ENCODE measurements at places on chromosomes 16 and 17.

GRCh38 chr16:80122115-80122514, 418.7 kb upstream of the DYNLRB2 start:
- no peak for DNase-seq

- no peak for DNase-seq
Observed at GRCh38 chr17:67227488-67227887, 17.5 kb downstream of the HELZ start.

GRCh38 chr17:64036198-64036922, 15.9 kb upstream of the ICAM2 start:
- DNase-seq: no peak

- DNase-seq: no peak
Observed at GRCh38 chr16:12419151-12419550, 384.5 kb downstream of the CPPED1 start.
